ENCODE measurements at places on chromosomes 3 and 15.
A peak's percentile ranks its signal among the peaks of the same experiment; 100 is the strongest.

DNA sequence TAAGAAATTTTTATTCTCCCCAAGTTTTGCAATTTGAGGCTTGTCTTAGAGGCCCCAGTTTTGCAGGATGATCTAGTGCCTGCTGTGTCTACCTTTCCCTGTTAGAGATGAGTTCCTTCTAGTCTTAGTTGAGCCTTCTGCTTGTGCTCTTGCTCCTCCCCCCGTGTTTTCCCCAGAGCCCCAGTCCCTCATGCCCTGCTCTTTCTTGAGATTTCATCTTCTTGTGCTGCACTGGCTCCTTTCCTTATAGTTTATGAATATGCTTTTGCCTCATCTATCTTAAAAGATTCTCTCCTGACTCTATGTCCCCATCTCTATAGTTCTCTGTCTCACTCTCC is 4.7 kb downstream of the GAP43 start:
- no peak for DNase-seq

DNA sequence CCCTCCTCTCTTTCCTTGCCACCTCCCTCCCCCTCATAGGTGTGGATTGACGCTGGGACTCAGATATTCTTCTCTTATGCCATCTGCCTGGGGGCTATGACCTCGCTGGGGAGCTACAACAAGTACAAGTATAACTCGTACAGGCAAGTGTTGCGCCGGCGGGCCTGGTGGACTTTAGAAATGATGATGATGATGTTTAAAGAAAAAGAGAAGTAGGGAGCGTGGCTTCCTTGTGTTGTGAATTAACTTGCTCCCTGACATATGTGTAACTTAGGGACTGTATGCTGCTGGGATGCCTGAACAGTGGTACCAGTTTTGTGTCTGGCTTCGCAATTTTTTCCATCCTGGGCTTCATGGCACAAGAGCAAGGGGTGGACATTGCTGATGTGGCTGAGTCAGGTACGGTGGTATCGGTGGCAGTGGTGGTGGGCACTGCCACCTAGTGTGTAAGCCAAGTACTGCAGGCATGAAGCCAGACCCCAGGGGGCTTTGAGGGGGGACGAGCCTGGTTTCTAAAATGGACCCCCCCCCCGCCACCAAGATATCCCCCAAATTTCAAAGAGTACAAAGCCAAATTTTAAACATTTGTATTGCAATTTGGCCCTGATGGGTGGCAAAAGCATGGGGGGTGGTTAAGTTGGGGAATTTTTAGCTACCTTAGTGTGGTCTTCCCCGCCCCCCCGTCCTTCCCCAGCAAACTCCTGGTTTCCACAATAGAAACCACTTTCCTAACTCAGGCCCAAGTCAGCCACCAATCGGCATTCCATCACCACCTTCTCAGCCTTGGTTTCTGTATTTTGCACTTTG is 65.6 kb downstream of the SLC6A6 start:
- DNase-seq: peak; percentile 26

DNA sequence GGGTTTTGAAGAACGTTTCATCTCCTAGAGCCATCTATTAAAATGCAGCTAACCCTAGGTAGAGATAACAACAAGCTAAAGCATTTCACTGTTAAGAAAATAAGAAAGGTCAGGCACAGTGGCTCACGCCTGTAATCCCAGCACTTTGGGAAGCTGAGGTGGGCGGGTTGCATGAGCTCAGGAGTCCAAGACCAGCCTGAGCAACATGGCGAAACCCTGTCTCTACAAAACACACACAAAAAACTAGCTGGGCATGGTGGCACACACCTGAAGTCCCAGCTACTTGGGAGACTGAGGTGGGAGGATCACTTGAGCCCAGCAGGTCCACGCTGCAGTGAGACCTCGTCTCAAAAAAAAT is 5.4 kb upstream of the TBC1D5 start:
- no peak for DNase-seq

DNA sequence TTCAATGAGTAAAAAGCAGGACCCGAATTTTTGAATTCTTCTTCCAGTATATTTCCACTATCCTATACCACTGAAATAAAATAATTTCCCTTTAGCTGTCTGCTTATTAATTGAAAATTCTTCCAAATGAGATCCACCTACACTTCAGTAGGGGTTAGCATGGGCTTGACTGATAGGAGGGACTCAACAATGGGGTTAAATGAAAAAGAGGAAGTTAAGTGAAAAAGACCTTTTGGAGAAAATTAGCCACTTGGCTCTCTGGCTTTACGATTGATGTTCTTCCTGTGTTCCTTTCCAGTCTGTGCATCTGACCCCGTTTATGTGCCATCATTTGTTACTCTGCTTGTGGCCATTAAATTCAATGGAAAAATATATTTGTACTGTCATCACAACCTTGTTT is 54.0 kb upstream of the GCNT3 start:
- DNase-seq: no peak

GRCh38 chr3:94251566-94251965 is 188.7 kb downstream of the NSUN3 start:
- DNase-seq: no peak

GRCh38 chr3:25818335-25818734 is 28.4 kb downstream of the OXSM start:
- DNase-seq: no peak

DNA sequence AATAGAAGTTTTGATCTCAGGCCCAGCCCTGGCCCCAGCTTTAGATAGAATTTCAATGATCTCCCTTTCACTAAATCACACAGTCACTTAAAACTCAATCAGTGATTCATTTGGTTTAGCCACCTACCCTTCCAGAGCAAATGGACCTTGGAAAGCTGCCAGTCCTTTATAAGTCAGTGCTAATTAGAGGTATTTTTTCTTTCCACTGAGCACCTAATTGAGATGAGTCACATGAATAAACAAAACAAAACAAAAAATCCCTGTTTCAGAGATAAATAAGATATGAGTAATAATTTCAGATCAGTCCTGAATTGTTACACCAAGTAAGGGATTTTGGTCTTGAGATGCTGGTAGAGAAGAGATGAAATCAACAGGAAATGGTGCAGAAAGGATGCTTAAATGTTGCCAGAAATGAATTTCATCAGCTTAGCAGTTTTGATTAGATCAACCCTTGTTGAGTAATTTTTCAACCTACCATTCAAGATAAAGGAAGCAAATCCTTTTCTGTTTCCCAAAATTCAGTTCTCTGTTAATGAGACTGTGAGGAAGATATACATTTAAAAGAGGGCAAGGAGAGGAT is 352.0 kb upstream of the COL8A1 start:
- DNase-seq: no peak

GRCh38 chr3:147507638-147508286 is 98.6 kb downstream of the ZIC1 start:
- DNase-seq: no peak

- DNase-seq: no peak
Observed at GRCh38 chr3:156149876-156150275, 29.5 kb downstream of the KCNAB1 start.

GRCh38 chr3:195180490-195181112 is 90.4 kb downstream of the XXYLT1 start:
- DNase-seq: no peak

GRCh38 chr3:189845069-189845468 is 213.9 kb downstream of the TP63 start:
- no peak for DNase-seq

DNA sequence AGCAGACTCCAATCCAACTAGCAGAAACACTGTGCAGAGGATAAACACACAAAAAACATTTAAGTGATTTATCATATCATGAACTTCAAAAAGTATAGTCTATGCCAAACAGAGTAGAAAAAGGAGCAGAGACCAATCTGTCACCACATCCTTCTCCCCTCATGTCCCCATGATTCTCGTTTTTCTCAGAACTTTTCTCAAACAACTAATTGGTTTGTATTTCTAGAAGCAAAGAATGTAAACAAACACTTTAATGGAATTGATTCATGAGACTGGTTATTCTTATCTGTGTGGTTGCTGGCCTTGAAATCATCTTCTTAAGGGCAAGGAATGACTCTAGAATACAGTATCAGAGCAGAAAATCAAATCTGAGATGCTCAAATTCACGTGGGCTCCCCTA is 294.2 kb upstream of the THBS1 start:
- no peak for DNase-seq

GRCh38 chr15:51077221-51078153 is 17.2 kb downstream of the TNFAIP8L3 start:
- peak; percentile 18 for DNase-seq

DNA sequence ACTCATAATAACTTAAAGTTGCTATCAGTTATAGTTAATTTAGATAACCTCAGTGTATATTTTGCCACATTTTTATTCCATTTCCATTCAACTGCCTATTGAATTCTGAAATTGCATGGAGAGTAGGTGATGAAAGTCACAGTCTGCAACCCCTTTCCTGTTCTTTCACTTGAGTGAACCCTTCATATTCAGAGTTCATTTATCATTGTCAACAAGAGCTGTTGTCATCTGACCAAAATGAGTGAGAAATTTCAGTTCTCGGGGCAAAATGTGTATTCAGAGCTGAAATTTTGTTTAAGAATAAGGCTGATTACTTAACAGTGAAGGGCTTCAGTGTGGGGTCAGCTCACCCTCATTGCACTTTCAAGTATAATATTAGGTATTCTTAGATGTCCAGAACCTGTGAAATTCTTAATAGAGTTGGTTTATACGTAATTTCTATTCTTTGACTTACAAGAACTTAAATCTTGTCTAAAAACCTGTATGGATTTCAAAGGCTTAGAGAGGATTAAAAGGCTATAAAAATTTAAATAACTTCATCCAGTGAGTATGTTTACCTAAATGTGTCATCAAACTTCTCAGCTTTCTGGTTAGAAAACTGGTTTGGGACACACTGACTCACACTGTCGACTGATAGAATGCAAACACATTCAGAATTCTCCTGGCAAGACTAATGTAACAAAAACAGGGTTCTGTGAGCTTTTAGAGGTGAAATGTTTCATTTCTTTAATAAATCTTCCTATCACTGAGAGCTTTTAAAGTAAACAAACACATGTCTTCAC is 92.2 kb downstream of the CMSS1 start:
- no peak for DNase-seq
